Pons (tissue), 1 donor: ENCODE measurements at places on chromosomes 1 and 21.

DNA sequence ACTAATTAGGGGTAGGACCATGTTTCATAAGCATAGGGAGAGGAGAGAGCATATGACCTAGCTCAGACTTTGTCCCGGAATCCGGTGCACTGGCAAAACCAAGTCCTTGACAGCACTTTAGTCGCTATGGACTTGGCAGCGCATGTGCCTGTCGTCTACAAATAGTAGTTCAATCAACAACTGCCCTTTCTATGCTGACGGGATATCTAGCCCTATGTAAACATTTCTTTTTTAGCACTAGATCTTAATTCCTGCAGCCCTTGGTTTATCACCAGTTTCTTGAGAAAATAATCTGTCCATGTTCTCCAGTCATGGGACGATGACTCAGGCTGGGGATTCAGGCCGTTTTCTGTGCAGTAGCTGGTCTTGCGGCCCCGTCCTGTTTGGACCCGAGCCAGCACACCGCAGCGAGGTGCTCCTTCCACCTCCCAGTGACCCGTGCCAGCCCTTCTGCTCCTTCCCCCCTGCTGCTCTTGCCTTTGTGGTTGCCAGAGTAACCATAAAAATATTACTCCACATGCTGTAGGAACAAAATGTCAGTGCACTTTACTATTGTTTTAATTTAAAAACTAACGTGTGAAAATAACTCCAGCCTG lies 8.6 kb upstream of the MT1HL1 start:
- no peak for DNase-seq

DNA sequence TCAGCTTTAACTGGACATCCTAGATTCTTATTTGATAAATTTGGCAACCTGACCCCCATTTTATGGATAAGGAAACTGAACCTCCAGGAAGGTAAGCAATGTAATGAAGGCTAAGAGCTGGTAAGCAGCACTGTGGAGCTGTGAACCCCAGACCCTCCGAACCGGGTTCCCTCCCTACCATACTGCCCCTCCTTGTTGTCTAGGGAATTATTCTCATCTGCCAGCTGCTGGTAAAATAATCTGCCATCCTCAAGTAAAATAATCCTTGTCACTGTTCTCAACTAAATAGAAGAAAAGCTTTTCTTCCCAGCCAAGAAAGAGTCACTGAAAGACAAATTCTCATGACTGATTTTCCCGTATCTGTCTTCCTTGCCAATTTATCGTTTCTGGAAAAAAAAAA lies 55.8 kb upstream of the PRDX6 start:
- no peak for DNase-seq

- no peak for DNase-seq
These were observed 7.4 kb downstream of the RABGAP1L start for GRCh38 chr1:174166530-174167264.

- DNase-seq, result no peak
These were observed 29.4 kb downstream of the RWDD3 start for GRCh38 chr1:95263450-95263849.

GRCh38 chr21:29441651-29442050 lies 142.9 kb downstream of the BACH1 start:
- no peak for DNase-seq
